ENCODE measurements at places on chromosomes 13 and 19.

DNA sequence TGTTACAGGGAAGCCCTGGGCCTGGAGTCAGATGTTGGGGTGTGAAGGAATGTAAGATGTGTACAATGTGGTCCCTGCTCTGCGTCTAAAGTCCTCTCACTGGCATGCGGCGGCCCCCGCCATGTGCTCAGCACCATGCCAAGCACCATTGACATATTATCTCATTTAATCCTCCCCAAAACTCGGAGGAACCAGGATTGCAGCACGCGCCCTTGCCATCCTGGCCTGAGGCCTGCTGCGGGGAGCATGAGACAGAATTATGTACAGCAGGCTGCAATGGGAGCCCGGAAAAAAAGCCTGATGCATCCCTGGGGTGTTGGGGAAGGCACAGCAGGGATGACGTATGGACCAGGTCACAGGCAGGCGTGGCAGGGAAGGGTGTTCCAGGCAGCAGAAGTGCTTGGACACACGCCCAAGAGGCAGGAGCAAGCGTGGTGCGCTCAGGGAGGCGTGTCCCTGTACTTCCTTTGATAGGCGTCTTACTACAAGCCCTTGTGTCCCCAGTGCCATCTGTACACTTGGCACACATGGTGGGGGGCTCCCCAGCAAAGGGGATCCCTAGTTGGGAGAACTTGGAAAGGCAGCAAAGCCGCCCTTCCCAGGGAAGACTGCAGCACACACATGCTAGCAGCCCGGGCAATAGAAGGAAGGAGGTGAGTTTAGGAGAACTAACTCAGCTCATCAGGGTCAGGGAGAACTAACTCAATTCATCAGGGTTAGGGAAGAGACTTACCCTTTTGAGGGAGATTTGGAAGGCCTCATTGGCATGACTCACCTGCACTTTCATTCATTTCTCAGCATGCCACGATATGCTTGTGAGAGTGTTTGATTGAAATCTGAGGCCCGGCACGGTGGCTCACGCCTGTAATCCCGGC, 3.4 kb downstream of the EVI5L start:
- no peak for DNase-seq

DNA sequence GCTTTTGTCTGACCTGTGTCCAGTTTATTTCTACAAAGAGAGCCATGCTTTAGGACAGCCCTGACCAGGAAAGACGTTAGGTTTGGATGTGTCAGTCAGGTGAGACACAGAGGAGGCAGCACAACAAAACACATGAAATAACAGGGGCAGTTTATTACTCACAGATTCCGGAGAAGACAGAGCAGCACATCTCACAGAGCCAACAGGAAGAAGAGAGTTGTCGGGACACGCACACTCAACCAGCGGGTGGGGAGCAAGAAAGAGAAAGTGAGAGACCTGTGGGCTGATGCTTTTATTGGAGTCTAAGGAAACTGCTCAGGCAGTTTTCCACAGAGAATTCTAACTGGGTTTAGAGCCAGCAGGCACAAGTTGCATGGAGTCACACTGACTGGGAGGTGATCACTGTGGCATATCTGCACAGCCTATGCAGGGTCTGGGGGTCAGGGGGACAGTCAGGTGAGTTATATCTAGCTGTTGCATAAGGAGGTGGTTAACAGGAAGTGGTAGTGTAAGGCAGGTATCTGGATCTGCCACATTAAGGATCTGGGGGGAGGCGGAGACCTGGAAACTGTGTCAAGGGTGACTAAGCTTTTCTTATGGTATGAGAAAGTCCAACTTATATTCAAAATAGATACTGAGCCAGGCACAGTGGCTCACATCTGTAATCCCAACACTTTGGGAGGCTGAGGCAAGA, 24.1 kb upstream of the CEACAM20 start:
- no peak for DNase-seq

- DNase-seq, result no peak
Observed at GRCh38 chr13:90868321-90868920, 479.1 kb upstream of the MIR17HG start.

DNA sequence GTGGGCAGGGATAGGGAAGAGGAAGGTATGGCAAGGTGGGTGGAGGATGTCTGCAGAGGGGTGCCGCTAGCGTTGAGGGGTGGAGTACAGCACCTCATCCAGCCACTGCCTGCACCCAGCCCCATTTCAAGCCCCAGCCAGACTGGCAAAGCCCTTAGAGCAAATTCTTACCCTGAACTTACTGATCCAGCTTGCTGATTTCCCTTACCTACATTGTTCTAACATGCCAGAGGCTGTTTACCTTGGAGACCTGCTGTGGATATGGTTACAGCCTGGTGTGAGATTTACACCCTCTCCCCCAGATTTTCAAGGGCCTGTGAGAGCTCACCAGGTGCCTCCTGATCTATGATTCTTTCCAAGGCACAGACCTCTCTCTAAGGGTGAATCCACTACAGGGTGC, 86.0 kb downstream of the ZNF726 start:
- no peak for DNase-seq

DNA sequence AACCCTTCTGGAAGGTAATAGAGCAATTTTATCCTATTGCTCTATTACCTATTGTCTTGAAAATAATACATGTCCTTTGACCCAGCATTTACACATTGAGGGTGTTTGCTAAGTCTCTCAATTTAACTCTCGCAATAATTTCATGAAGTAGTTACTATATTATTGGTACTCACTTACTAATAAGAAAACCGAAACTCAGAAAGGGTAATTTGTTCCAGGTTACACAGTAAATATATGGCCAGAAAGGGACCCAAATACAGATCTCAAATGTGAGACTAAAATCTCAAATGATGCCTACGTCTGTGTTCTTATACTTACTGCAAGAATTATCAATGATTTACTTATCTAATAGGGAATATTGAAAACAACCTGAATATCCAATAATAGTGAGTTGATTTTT, 29.7 kb upstream of the FAM216B start:
- no peak for DNase-seq
